Cerebellar nuclear complex (tissue), 1 donor: ENCODE measurements at places on chromosomes 16 and 17.

- no peak for DNase-seq
These were observed 1.7 kb downstream of the JPH3 start for GRCh38 chr16:87603684-87604633.

- peak; percentile 59 for DNase-seq
These were observed 289.0 kb downstream of the CEP112 start for GRCh38 chr17:65902831-65903522.

- DNase-seq, result peak; percentile 13
These were observed 662 bp downstream of the COTL1 start for GRCh38 chr16:84617041-84617790.

- DNase-seq, result no peak
These were observed 30.6 kb downstream of the ASIC2 start for GRCh38 chr17:33262266-33263123.

DNA sequence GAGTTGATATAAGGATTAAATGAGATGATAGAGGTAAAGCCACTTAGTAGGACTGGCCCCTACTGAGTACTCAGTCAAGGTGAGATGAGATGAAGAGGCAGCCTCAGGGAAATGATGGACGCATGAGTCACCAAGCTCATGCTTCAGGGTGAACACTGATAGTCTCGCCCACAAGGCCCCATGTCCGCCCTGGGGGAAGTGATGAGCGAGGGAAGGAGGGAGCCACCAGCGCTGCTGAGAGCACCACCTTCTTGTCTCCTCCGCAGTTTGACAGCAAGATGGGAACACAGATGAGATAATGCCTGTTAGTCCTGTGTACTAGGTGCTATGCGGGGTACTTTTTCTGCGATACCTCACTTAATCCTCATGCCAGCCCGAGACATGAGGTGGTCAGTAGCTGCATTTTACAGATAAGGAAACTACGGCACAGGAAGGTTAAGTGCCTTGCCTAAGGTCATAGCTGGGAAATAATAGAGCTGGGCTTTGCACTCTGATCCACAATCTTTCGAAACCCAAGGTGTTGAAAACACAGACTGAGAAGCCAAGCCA, 383.0 kb downstream of the CPPED1 start:
- no peak for DNase-seq

- no peak for DNase-seq
These were observed 32.7 kb downstream of the CMC2 start for GRCh38 chr16:80973991-80974390.

DNA sequence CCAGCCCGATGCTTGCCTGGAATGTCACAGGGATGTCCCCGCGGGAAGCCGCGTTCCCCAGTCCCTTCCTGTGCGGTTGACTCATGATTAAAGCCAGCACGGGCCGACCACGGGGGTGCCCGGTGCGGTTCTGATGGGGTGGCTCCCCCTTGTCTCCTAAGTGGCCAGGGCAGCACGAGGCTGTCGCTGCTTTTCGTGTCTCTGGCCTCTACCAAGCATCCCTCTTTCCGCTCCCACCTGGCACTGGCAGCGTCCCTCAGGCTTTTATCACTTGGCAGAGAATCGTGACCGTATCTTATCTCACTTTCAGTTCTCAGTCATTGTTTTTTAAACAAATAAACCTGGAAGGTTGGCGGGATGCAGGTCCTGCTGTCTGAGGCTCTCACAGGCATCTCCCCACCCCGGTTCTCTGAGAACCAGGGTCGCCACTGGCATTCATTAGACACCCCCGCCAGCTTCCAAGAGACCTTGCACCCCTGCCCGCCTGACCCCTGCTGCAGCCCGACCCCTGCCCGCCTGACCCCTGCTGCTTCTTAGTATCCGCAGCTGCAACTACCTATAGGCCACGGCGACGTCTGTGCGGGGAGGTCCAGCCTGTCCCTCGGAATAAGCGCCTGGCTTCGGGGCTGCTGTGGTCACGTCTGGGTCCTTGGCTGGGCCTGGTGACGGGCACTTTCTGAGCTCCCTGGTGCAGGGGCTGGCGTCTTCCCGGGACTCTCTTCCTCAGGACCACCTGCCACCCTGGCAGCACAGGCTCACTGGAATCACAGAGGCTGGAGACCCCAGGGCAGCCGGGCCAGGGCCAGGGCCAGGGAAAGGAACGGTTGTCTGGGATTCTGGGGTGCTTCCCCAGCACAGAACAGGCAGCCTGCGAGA, 7.5 kb downstream of the C1QTNF8 start:
- DNase-seq, result no peak

GRCh38 chr16:28524681-28525171, 14.0 kb downstream of the NUPR1 start:
- no peak for DNase-seq

DNA sequence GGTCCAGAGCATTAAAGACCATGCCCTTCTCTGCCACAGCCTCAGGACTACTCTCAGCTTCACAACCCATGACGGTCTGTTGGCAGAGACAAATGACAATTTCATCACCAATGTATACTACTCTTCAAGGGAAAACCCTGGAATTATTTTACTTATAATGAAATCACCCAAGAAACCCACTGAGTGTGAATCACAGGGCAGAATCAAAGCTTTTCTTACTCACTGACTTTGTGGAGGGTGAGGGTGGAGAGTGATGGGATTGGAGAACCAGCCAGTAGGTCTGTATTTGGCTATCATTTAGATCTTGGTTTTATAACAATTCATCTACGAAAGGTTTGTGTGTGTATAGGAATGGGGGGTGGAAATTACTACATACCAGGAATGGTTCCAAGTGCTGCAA, 442.6 kb downstream of the SHISA9 start:
- DNase-seq, result no peak

DNA sequence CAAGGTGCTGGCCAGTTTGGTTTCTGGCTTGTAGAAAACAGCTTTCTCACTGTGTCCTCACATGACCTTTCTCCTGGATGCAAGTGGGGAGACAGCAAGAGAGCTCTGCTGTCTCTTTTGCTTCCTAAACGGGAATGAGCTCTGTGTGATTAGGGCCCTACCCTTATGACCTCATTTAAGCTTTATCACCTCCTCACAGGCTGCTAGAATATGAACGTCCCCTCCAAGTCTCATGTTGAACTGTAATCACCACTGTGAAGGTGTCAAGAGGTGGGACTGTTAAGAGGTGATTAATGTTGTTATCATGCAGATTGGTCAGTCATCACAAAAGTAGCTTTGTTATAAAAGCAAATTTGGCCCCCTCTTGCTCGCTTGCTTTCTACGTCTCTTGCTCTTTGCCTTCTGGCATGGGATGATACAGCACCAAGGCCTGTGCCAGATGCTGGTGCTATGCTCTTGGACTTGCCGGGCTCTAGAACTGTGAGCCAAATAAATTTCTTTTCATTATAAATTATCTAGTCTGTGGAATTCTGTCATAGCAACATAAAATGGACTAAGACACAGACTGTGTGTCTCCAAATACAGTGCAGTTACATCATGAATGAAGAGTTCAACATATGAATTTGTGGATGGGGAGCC, 14.8 kb upstream of the POLR3E start:
- DNase-seq, result no peak

- DNase-seq, result no peak
These were observed 19.7 kb downstream of the MAP2K6 start for GRCh38 chr17:69434164-69434579.

GRCh38 chr17:50279181-50279526, 4.9 kb downstream of the TMEM92 start:
- no peak for DNase-seq

- DNase-seq, result no peak
These were observed 5.0 kb downstream of the SGCA start for GRCh38 chr17:50170662-50171370.
